ENCODE measurements at places on chromosomes 16 and 17.

DNA sequence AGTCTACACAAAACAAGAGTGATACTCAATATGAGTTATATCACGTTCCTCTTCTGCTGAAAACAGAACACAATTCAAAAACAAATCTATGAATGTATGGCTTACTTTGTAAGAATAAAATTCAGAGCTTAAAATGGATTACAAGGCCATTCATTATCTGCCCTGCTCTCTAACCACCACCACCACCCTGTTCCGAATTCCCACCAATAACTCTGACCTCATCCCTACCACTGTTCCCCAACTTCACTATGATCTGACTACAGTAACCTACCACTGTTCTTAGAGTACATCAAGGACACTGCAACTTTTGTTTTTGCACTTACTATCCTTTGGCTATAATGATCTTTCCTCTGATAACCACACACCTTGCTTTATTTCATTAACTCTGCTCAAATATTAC lies 21.3 kb downstream of the FBXL20 start:
- DNase-seq, result no peak

DNA sequence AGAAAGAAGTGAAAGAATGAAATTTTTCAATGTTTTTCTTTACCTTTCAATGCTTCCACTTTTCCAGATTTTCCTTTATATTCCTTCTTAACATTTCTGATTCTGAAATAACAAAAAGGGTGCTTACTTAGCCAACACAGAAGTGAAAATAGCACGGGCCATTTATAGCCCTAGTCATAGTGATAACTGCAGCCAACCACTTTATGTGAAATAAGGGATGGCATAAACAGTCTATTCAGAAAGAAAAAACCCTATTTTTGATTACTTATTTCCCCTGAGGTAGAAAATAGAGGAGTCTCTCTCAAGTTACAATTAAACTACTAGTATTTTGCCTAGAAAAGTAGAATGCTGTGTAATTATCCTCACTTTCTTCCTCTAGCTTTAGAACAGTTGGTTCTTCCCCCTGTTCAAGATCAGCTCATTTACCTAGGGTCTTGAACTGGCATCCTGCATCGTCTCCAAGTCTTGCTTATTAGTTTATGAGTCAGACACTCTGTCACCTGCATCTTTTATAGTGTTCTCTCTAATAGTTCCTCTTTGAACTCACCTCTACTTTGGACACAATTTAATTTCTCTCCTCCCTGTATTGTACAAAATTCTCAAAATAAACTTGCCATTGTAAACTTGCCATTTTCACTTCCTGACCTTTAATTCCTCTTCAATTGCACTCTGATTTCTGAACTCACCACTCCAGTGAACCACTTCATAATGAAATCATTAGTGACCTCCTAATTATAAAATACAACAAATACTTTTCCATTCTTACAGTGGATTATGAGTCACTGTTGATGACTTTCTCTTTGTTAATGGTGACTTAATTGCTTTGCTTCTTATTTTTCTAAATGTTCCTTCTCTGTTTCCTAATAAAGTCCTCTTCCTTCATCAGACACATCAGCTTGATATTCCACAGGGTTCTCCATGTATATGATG lies 23.6 kb downstream of the ABCA6 start:
- DNase-seq, result no peak

GRCh38 chr17:3951420-3951819 lies 12.8 kb downstream of the ATP2A3 start:
- DNase-seq, result no peak

DNA sequence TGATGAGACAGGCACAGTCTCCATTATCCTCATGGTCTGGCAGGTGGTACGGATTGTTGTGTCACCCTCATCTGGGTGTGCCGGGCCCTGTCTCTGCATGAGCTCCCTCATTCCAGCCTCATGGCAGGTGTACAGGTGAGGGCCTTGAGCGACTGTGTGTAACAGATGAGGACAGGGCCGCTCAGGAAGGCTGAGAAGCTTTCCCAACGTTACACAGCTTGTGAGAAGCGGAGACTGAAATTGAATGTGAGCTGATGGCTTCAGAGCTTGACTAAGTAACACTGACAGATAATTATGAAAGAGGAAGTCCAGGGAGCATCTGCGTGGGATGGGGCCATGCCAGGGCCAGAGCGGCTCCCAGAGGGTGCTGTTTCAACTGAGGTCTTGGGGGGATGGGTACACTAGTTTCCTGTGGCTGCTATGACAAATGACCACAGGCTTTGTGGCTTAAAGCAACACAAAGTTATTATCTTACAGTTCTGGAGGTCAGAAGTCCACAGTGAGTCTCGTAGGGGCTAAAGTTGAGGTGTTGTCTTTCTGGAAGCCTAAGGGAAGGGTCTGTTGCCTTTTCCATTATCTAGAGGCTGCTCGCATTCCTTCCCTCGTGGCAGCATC lies 36.7 kb downstream of the CMIP start:
- DNase-seq, result no peak

GRCh38 chr16:75070012-75070841 lies 46.4 kb downstream of the LDHD start:
- no peak for DNase-seq

GRCh38 chr17:76623271-76624146 lies 20.0 kb downstream of the ST6GALNAC1 start:
- DNase-seq, result peak; percentile 14

DNA sequence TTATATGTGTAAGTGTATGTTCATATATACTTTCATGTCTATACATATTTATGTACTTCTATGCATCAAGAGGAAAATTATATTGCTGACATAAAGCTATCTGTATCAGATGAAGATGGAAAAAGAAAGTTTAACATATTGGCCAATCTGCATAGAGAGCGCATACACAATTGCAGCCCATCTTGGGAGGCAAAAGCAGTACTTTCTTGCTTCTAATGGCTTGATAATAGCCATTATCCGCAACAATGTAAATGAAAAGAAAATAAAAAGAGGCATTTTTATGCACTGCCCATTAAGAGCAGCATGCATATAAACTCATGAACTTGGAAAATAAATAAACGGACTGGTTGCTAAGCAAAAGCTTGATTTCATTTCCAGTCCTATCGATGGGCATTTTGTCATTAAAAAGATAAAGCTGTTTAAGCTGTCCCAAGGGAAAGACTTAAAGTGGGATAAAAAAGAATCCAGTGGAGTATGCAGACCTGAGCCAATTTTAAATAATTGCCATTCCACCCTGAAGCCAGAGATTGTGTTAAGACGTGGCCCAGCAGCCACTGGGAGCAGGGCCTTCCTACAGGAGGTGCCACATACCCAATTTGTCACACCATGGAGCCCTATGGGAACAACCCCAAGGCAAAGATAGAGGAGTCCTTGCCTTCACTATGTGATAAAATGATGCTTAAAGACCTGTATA lies 183.6 kb upstream of the CDH11 start:
- DNase-seq, result no peak

GRCh38 chr16:83433201-83433600 lies 374.6 kb upstream of the HSBP1 start:
- no peak for DNase-seq

DNA sequence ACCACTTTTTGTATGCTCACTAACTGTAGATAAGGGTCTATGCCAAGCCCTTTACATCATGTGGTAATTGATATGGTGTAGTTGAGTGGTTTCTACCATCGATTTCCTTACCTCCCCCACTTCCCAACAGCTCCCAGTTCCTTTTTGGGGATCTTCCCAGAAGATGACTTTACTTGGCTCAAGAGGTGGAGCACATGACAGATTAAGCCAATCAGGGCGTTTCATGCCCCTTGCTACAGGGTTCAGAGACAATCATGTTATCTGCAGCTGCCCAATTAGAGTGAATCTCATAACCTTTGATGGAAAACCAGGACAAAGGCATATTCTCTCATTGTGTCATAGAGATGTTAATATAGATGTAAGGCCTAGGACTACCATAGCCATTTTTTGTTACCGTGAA lies 16.2 kb upstream of the BMERB1 start:
- DNase-seq, result no peak

DNA sequence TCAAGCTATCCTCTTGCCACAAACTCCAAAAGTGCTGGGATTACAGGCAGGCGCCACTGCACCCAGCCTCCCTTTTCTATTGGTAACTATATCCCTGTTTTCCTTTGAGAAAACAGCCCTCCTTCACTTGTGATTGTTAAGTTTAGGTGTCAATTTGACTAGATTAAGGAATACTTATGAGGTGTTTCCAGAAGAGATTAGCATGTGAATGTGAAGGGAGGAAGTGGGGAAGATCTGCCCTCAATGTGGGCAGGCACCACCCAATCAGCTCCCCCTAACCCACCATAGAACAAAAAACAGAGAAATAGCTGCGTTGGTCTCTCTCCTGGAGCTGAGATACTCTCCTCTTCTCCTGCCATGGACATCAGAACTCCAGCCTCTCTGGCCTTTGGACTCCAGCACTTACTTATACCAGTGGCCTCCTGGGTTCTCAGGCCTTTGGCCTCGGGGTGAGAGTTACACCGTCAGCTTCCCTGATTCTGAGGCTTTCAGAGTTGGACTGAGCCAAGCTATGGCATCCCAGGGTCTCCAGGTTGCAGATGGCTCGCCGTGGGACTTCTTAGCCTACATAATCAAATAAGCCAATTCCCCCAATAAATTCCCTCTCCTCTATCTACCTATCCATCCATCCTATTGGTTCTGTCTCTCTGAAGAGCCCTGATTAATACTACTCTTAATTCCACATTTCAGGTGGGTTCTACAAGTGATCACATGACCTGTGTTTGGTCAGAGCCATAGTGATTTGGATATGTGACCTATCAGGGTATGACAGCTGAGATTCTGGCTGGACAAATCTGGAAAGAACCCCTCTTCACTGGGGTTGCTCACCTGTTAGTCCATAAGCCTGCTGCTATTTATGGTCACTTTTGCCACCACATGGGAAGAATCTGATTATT lies 12.0 kb upstream of the STAT3 start:
- DNase-seq, result no peak

- no peak for DNase-seq
Measured at GRCh38 chr17:49990921-49991320, 4.1 kb downstream of the DLX3 start.

GRCh38 chr17:68277807-68278206 lies 13.1 kb downstream of the SLC16A6 start:
- DNase-seq, result no peak

DNA sequence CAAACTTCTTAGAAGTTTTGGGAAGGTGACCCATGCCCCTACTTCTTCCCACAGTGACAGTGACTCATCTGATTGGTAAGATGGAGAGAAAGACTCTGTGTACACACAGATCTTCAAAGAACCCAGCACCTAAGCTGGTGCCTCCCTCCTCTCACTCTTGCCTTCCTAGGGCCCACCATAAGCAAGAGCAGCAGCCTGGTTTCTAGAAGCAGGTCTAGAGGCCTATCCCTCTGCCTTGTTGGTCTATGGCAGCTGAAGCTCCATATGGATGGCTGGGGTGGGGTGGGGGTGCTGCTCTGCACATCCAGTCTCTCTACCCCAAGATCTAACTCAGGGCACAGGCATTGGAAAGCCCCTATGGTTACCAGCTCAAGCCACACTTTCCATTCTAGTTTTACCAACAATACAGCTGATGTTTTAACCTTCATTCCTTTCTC lies 47.5 kb downstream of the STAT3 start:
- DNase-seq, result no peak

DNA sequence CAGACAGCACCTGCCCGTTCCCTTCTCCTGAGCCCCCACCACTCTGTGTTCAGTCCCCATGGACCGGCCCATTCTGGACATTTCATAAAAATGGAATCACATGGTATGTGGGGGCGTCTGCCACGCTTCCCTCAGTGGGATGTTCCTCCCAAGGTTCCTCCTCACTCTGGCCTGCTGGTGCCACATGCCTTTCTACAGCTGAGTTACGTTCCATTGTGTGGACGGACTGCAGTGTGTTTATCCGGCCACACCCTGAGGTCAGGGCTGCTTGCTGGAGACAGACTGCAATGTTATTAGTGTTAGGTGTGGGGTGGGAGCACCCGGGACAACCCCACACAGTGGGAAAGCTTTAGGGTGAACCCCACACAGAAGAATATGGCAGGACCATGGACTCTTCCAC lies 5.9 kb upstream of the AATK start:
- no peak for DNase-seq

DNA sequence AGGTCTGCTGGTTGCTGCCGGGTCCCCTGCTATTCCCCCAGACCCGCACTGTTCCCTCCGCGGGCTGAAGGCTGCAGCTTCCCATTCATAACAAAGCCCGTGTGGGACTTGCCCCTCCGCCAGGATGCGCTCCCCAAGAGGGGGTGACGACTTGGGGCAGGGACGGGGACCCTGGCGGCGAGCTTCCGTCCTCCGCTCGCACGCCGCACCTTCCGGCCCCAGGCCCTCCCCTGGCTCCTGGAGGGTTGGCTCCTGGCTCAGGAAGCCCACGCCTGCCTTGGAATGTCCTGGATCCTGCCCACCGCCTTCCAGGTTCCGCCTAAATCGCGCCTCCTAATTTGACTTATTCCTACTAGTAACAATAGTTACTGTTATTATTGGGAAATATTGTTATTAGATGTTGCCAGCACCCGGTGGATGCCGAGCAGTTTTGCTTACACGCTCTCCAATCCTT lies 1.1 kb upstream of the TFAP4 start:
- no peak for DNase-seq

DNA sequence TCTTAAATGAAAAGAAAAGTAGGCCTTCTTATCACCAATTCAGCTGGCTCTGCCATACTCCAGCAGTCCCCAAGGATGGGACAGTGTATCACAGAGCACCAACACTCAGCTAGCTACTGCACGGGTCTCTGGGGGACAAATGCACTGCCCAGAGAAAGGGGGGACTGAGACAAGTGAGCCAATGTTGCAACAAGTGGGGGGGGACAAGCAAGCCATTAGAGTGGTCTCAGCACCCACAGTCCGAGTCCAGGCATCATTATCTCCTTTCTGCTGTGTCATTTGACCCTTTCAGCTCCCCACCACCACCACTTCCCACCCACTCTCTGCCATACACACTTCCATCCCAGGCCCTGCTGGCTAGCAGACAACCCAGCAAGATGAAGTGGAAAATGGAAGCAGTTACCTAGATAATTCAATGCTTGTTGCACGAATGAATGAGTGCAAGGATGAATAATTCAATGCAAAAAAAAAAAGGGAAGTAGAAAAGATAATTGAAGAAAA lies 7.0 kb downstream of the TMEM132E start:
- DNase-seq, result no peak

GRCh38 chr16:54284319-54284930 lies 2.2 kb downstream of the IRX3 start:
- no peak for DNase-seq

GRCh38 chr16:30112197-30113030 lies 923 bp downstream of the GDPD3 start:
- no peak for DNase-seq

- no peak for DNase-seq
Measured at GRCh38 chr16:71338193-71338592, 20.3 kb upstream of the CALB2 start.

DNA sequence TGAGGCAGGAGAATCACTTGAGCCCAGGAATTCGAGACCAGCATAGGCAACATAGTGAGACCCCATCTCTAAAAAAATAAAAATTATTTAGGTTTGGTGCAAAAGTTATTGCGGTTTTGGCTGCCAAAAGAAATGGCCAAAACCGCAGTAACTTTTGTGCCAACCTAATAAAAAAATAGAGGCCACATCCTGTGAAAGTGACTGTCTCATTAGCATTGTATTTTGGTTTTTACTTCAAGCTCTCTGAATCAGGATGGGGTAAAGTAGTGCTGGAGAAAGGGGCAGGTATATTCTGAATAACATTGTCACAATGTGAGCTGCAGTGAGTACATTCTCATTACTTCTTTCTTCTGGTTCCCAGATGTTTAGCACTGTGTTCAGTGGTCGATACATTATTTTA lies 36.0 kb downstream of the ATP6V0A1 start:
- DNase-seq, result no peak

- DNase-seq, result no peak
Measured at GRCh38 chr17:55405600-55405999, 16.0 kb downstream of the MMD start.

GRCh38 chr16:4032768-4033167 lies 83.5 kb downstream of the ADCY9 start:
- DNase-seq, result no peak

All from NCI-H1417 treated with DMSO at 0.1 percent for 48 hours (cell line).